ENCODE measurements at places on chromosomes 1 and 21.

GRCh38 chr1:31231802-31232201 is 7.9 kb downstream of the NKAIN1 start:
- DNase-seq: no peak

DNA sequence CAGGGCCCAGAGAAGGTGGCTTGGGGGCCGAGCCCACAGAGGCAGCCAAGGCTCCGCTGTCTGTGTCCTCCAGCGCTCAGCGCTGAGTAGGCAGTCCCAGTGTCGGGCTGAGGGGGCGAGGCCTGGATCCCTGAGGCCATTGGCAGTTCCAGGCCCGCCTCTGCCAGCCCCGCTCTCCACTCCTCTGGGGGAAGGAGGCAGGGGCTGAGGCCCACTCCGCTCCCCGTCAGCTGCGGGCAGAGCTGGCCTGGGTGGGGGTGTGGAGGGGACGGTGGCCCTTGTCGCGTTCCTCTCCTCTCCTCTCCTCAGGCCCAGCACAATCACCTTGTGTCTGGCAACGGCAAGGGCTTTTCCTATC is 132.8 kb downstream of the CASZ1 start:
- DNase-seq: no peak

GRCh38 chr1:31154632-31155215 is 85.0 kb downstream of the NKAIN1 start:
- DNase-seq: peak; percentile 74

GRCh38 chr1:21114431-21114830 is 62.3 kb downstream of the EIF4G3 start:
- DNase-seq: no peak

DNA sequence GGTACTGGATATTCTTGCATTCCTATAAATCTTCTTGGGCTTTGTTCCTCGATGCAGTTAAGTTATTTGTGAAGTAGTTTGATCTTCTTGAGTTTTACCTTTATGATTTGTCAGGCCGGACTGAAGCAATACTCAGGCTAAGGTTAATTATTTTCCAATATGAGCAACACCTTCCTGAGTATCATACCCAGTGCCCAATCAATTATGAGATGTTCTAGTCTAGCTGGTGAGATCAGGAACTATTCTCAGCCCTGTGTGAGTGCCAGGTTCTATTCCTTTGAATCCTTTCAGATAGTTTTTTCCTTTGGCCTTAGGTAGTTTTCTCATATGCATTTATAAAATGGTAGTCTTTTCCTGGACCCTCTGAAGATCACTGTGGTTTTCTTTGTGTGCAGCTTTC is 92.5 kb downstream of the SCMH1 start:
- no peak for DNase-seq

DNA sequence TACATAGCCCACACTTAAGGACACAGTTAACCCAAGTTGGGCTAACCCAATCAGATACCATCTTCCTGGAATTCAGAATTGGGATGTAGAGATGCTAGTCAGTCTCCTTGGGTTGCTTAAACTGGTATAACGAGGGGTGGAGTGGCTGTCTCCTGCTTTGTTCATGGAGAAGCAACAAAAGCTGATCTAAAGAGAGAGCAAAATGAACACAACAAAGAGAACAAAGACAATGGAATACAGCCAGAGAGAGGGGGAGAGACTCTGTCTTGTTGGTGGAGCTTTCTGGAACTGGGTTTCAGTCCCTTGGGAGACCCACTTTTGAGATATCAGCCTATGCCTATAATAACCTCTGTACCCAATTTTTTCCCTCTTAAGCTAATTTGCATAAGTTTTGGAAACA is 138.1 kb downstream of the ATG4C start:
- no peak for DNase-seq

DNA sequence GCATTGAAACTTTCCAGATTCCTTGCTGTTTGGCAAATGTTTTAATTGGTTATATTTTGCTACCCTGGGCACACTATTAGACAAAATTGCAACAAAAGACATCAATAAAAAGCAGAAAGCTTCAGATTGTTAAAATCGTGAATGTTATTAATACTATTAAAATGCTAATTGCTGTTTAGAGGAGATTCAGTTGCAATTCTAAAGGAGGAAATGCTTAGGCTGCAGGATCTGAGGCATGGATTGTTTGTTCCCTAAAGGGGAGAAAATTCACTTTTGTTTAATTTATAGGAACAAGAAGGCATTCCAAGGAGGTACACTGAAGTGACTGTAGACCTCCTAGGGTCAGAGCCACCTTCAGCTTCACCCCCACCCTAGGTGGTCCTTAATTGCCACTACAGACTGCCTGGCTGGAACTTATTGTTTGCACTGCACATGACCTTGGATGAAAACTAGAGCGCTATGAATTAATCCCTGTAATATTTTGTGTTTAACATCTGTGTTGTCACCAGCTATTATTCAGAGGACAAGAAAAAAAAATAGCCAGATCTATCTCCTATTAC is 1266.9 kb upstream of the ADGRL2 start:
- DNase-seq: no peak

DNA sequence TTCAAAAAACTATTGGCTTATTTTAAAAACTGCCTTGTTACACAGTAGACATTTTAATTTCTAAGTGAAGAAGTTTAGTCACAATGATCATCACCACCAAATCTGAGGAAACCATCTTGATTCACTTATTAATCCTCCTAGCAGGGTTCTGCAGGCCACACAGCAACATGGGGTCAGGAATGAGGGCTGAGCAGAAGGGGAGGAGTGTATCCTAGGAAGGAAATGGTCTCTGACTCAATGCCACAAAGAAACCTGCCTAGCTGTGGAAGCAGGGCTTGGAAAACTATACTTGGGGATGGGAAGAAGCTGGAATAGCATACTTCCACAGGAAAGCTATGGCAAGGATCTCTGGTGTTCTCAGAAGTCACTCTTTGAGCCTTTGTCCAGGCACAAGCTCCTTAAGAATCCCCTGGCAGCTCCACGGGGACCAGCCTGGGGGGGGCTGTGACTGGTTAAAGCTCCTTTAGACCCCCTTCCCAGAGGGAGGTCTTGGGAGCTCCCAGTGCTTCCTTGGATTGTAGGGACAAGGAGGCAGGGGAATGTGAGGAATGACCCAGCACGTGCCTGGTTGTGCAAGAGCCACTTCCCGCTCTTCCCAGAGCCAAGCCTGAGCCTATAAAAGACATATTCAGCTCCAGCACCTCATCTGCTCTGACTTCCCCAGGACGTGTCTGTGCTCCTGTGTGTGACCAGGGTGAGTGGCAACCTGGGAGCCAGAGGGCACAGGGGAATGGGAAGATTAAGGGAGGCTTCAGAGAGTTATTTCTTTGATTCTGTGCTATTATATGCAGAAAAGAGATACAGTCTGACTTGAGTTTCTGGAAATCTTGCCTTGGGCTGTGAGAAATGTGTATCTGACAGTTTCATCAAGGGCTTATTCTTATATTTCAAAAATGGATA is at the start of gene LCE2A:
Gene LCE2A, plus strand, starts transcription at position 645 of the 900 bp plus-strand sequence. CDS start 557 bp downstream, outside the sequence.
- no peak for DNase-seq
